ENCODE measurements at places on chromosomes 11 and 22.

- DNase-seq, result peak; percentile 74
Observed at GRCh38 chr22:25139062-25139461, 60.6 kb upstream of the CRYBB3 start.

DNA sequence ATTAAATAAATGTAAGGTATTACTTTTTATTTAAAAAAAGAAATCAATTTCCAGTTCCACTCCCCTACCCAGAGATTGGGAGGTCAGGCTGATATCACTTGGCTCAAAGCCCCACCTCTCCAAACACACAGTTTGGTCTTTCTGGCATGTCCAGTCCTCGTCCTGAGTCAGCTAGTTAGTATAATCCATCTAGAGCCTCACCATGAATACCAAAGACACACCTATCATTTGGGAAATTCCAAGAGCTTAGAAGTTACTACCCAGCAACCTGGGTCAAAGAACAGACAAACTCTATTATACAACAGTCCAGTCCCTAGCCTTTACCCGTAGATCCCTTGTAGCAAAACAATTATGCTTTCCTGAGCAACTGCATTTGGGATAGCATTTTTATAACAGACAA lies 9.4 kb downstream of the TREH start:
- no peak for DNase-seq

GRCh38 chr11:733072-733471 lies 14.2 kb upstream of the TALDO1 start:
- DNase-seq, result no peak

GRCh38 chr11:128841461-128842072 lies 25.5 kb downstream of the KCNJ1 start:
- DNase-seq, result no peak

- no peak for DNase-seq
Observed at GRCh38 chr11:89184021-89184420, 6.3 kb downstream of the TYR start.

- DNase-seq, result no peak
Observed at GRCh38 chr22:48856308-48856615, 971.4 kb downstream of the BRD1 start.

DNA sequence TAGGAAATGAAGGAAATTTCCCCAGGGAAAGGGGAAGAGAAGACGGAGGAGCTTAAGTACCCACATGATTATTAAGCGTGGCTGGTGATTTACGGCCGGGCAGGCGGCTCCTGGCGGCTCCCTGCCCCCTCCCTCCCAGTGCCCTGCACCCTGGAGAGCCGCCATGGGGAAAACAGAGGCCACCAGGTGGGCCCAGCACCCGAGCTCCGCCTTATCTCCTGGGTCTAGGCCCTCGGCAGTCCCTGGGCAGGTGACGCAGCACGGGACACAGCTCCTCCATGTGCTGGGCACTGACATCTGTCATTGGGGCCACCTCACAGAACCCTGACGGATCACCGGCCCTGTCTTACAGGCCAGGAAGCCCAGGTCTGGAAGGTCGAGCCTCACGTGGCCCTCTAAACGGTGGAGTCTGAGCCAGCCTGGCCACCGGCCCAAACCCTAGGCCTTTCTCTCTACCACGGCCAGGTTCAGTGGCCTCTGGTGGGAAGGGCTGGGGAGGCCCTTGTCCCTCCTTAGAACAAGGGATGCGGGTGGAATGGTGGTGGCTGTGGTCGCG lies 60.2 kb upstream of the PPARA start:
- DNase-seq, result no peak

DNA sequence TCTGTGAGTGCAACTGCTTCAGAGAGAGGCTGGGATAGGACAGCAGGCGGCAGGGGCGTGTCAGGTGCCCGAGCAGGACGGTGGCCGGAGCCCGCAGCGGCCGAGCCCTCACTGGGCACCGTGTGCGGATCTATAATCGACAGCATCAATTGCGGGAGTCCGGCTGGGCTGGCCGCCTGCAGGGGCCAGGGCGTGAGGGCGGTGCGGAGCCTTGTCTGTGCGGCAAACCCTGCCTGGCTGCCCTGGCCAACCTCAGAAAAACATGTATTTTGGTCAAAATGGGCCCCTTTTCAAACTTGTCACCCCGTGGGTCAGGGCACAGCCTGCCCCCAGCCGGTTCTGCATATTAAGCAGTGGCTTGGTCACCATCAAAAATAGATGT lies 91.3 kb upstream of the KCNQ1OT1 start:
- no peak for DNase-seq

GRCh38 chr11:126791446-126791845 lies 209.1 kb downstream of the KIRREL3 start:
- no peak for DNase-seq

DNA sequence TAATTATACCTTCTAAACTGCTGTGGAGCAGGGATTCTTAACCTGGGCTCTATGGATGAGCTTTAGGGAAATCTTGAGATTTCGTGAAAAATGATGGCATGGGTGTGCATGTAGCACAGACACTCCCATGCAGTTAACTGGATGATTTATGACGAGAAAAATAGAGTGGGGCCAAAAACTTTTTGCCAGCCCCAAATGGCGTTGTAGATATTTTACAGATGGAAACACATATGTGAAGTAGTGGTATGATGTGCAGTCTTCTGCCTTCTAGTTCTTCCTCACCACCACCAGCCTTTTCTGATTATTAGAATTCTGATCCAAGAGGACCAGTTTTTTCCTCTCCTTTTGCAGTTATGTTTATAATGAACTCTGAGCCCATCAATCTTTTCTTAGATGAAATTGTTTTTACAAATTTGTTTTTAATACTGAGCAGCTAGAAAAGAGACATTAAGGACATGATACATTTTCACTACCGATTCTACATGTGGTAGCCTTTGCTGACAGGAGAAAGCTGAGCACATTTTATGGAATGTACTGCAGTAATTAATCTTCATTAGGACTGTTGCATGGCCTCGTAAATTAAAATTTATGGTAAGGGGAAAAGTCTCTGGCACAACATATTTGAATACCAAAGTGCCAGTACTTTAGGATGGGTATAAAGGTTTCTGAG lies 261.4 kb downstream of the DDX10 start:
- DNase-seq, result peak; percentile 92

GRCh38 chr11:62709247-62710000 lies 1.9 kb downstream of the GNG3 start:
- peak; percentile 99 for DNase-seq

DNA sequence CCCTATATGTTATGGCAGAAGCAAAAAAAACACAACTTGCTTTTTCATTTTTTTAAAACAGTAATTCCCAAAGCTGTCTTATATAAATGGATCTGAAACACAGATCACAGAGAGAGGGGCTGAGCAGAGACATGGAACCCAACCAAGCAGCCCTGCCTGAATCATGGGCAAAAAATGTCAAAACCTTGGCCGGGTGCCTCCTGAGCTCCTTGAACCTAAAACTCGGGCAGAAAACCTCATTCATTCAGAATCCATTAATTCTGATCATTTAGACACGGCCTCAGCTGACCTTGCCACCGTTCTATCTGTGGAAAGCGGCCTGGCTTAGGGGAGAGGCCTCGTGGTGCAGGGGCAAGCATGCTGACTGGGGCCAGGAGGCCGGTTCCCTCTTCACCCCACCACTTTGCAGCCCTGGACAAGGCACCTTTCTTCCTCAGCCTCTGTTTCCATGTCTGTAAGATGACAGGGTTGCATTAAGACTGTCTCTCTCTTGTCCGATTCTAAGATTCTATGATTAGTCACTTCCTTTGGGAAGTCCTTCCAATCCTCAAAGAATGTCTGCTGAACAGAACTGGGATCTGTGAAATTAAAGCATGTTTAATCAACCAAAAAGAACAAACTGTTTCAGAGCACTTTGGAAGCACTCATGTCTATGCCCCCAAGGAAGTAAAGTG lies 26.0 kb downstream of the TENM4 start:
- DNase-seq, result no peak

DNA sequence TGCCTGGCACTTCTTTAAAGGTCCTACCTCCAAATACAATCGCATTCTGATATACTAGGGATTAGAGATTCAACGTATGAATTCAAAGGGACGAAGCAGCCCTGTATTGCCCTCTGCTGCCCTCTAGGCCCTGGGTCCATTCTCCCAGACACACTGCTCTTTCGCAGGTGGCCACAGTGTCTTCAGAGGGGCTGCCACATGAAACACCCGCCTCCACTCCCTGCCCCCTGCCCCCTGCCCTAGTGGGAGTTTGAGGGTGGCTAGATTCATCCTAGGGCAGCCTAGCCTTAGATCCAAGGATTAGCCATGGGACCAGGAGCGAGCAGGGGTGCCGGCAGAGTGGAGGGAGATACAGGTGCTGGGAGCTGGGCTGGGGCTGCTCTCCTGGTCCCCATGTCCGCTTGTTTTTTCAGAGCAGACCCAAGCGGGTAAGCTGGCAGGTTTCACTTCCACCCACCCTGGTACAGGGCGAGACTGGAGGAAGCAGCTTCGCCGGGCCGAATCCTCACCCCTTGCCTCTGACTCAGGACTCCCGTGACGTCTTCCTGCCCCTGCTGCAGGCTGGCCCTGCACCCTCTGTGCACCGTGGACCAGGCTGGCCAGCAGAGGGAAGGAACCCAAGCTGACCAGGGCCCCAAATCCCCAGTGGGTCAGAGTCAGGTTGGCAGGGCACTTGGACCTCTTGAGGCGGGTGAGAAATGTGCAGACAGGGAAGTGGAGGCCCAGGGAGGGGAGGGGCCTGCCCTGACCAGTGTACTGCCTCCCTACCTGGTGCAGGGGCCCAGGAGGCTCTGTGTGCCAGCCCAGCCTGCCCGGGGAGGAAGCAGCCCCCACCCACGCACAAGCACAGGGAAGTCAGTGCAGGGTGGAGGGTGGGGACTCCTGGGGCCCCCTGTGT lies 28.4 kb upstream of the HMOX1 start:
- DNase-seq, result no peak

DNA sequence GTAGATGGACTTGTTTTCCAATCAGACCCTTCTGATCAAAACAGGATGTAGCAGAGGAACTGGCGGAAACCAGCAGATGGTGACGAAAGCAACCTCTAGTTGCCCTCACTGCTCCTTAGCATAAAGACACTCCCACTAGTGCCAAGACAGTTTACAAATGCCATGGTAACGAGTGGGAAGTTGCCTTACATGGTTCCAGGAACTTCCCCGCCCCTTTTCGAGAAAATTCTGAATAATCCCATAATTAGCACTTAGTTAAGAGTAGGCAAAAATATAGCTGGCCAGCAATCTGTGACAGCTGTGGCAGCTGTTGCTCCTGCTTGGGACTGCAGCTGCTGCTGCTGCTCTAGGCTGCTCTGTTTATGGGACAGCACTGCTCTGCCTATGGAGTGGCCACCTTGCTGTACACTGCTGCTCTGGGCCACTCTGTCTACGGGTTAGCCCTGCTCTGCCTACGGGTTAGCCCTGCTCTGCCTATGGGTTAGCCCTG lies 33.4 kb upstream of the SORL1 start:
- DNase-seq, result peak; percentile 86

- DNase-seq, result no peak
Observed at GRCh38 chr11:119423509-119424254, 710 bp upstream of the THY1 start.

GRCh38 chr11:20037396-20038153 lies 122.7 kb downstream of the DBX1 start:
- DNase-seq, result no peak

GRCh38 chr11:93340223-93340622 lies 9.7 kb downstream of the DEUP1 start:
- peak; percentile 29 for DNase-seq

DNA sequence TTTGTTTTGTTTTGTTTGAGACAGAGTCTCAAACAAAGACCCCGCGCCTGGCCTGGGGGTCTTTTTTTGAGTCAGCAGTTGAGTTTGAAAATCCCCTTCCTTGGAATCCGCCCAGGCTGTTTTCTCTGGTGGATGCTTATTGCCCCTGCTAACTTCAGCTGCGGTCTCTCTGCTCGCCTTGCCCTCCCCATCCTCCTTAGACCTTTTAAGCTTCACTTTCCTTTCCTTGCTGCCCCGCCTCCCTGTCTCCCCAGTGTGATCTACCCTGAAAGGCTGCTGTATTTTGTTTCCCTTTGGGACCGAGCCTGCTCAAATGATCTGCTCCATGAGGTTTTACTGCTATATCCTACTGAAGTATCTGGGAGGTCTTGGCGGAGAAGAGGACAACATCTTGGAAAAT lies 2.5 kb downstream of the USP18 start:
- DNase-seq, result no peak

GRCh38 chr11:416051-416756 lies 1.4 kb upstream of the SIGIRR start:
- no peak for DNase-seq

GRCh38 chr11:4072668-4073285 lies 21.8 kb upstream of the RRM1 start:
- DNase-seq, result peak; percentile 91

- no peak for DNase-seq
Observed at GRCh38 chr11:17648528-17648927, 70.8 kb upstream of the MYOD1 start.

DNA sequence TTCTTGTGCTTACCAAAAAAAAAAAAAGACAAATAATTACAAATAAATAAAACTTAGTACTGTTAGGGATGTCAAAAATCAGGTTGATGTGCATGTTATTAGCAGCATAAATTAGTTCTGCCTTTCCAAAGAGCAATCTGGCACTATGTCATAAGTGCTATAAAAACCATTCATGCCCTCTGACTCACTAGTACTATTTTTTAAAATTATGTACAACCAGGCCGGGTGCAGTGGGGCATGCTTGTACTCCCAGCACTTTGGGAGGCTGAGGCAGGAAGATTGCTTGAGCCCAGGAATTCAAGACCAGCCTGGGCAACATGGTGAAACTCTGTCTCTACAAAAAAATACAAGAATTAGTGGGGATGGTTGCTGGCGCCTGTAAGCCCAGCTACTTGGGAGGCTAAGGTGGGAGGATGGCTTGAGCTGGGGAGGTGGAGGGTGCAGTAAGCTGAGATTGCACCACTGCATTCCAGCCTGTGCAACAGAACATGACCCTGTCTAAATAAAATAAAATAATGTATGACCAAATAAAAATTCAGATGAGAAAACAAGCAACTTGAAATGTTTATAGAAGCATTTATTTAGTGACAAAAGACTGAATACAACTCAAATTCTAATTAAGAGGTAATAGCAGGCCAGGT lies 25.3 kb downstream of the UEVLD start:
- DNase-seq, result no peak

GRCh38 chr22:44438481-44439131 lies 59.4 kb downstream of the RTL6 start:
- peak; percentile 10 for DNase-seq

DNA sequence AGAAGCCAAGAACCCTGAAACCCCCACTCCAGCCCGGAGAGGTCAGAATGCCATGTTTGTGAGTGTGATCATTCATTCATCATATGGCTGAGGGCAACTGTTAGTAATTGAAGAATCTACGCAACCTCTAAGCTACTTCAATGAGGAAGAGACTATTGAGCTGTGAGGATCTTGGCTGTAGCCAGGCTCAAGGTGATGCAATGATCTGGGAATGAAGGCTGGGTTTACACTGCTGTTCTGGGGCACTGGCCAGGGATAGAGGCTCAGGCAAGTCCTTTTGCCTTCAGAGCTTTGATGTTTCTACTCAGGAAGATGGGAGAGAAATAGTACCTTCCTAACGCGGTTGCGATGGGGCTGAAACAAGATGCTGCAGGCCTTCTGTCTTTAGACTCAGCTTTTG lies 12.9 kb downstream of the CRYBB2 start:
- no peak for DNase-seq

DNA sequence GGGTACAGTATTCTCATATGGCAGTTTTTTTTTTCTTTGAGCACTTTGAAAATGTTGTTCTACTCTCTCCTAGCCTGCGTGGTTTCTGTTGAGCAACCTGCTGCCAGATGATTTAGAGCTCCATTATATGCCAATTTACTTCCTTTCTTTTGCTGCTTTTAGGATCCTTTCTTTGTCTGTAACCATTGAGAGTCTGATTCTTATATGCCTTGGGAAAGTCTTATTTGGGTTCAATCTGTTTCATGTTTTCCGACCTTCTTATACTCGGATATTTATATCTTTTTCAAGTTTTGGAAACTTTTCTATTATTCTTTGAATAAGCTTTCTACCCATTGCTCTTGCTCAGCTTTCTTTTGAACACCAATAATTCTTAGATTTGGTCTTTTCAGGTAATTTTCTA lies 138.1 kb upstream of the RAG2 start:
- no peak for DNase-seq
